Activated B cell treated with CpG ODN at 0.5 μM for 24 hours (primary cell): ENCODE measurements at places on chromosomes 16 and 17.

GRCh38 chr17:21125862-21126261 lies 902 bp upstream of the DHRS7B start:
- no peak for DNase-seq

GRCh38 chr17:13735861-13736260 lies 134.1 kb upstream of the HS3ST3A1 start:
- DNase-seq = no peak

DNA sequence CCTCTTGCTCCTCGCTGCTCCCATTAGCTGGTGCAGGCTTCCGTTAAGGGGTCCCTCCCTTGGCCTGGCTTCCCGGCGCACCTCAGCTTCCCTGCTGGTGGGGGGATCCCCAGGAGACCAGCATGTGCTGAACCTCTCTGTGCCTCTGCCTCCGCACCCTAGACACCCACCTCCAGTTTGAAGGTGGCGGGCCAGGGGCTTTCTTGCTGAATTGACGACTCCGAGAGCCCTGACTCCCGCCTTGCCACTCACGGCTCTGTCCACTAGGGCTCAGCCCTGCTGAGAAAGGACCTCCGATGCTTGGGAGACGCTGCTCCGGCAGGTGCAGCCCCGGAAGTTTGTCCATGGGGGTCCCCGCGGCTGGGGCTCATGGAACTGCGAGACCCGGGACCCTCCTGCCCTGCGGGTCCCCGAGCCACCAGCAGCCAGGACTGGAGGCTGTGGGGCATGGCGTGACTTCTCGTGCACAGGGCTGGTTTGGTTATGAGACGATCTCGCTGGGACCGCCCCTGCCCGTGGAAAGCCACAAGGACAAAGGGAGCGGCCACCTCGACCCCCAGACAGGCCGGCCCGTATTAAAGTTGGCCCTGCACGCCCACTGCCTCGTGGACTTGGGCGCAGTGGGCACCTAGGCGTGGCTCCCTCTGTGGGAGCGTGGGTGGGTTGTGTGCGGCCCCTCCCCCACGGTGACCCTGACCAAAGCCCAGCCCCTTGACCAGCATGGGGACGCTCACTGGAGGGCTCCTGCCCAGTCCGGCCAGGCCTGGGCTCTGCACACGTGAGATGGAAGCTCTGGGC lies 8.1 kb downstream of the CHMP6 start:
- no peak for DNase-seq

GRCh38 chr17:67481808-67482207 lies 104.7 kb downstream of the PITPNC1 start:
- DNase-seq = no peak

DNA sequence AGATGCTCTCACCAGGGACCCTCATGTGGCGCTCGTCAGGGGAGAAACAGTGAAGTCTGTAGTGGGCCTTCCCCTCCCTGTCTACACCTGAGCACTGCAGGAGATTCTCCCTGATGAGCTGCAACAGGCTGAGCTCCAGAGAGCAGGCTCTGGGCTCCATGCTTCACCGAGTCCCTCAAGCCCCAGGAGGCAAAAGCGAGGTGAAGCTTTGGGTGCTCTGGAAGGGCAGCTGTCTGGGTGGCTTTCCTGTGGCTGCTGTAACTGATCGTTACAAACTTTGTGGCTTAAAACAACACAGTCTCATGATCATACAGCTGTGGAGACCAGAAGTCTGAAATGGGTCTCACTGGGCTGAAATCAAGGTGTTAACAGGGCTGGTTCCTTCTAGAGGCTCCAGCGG lies 12.1 kb upstream of the CD300LD start:
- DNase-seq = no peak
